ENCODE measurements at places on chromosomes 2 and 18.

GRCh38 chr2:118814368-118814767 is 33.1 kb downstream of the EN1 start:
- no peak for DNase-seq

- peak; percentile 92 for DNase-seq
Measured at GRCh38 chr2:136135921-136136906, 18.3 kb upstream of the CXCR4 start.

DNA sequence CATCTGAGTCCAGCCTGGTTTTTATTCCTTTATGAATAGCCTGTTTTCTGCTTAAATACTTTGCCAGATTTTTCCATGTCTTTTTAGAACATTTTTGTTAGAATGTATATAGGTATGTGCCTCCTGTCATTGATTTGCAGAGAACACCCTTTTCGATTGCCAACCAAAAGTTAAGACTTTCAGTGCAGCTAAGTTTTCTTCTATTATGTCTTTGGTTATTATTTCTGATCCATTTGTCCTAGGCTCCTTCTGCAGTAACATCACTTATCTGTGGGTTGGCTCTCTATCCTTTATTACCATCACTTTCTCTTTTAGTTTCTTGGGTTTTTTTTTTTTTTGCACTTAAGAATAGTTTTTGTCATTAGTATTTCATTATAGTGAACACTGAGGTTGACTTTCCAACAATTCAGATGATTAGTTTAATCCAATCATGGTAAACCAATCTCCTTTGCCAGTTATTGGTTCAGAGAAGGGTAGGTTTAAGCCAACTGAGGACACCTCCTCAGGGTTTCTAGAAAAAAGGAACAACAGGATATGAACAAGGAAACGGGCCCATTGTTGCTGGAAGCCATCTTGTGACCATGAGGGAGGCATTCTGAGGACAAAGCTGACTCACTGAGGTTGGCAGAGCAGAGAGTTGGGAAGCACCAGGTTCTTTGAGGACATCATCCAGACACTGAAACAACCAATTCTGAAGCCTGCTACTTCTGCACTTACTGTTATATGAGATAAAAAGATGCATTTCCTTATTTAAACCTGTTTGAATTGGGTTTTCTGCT is 37.9 kb upstream of the GBX2 start:
- DNase-seq, result no peak

DNA sequence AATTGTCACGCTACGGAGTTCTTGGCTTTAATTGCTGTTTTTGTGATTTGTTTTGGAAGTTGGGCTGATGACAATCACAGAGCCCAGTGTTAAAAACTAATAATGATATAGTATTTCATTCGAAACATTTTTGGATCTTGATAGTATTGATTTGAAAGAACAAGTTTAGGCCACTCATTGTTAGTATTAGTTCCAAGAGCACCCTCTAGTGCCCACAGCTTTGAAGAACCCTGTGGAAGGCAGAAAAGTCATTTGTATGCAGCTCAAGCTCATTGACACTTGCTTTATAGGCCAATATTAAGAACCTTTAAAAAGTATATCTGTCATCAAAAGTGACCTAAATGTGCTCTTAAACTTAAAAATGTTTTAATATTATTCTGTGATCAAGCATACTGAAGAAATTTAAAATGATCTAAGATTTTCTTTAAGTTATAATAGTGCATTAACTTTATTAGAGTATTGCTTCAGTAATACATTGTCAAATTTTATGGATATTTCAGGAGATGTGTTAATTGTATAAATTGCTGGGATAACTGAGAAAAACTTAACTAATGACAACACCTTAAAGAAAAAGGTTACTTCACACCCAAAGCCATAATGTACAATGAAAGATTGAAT is 191.0 kb downstream of the GRB14 start:
- DNase-seq, result no peak

DNA sequence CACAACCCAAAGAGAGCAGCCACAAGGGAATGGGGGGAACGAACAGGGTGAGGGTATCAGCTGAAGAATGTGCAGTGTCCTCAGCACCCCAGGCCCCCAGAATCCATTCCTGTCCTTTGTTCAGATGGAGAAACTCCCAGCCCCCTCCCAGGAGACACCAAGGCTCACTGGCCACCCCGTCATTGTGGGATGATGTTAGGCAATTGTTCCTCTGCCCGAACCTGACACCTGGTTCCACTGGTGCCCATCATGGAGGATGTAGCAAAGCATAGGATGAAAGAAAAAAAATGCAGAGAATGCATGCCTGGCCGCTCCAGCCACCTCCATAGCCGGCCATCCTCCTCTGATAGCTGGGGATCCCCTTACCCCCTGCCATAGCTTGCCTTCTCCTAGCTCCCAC is 197.3 kb upstream of the TWIST2 start:
- DNase-seq, result no peak

GRCh38 chr18:25349131-25349925 is 2.6 kb downstream of the ZNF521 start:
- no peak for DNase-seq

GRCh38 chr2:73260338-73260984 is 23.8 kb downstream of the FBXO41 start:
- no peak for DNase-seq

GRCh38 chr2:190501702-190502407 is 32.7 kb downstream of the NEMP2 start:
- no peak for DNase-seq

- DNase-seq, result no peak
Measured at GRCh38 chr18:32478807-32479206, 8.1 kb upstream of the GAREM1 start.

DNA sequence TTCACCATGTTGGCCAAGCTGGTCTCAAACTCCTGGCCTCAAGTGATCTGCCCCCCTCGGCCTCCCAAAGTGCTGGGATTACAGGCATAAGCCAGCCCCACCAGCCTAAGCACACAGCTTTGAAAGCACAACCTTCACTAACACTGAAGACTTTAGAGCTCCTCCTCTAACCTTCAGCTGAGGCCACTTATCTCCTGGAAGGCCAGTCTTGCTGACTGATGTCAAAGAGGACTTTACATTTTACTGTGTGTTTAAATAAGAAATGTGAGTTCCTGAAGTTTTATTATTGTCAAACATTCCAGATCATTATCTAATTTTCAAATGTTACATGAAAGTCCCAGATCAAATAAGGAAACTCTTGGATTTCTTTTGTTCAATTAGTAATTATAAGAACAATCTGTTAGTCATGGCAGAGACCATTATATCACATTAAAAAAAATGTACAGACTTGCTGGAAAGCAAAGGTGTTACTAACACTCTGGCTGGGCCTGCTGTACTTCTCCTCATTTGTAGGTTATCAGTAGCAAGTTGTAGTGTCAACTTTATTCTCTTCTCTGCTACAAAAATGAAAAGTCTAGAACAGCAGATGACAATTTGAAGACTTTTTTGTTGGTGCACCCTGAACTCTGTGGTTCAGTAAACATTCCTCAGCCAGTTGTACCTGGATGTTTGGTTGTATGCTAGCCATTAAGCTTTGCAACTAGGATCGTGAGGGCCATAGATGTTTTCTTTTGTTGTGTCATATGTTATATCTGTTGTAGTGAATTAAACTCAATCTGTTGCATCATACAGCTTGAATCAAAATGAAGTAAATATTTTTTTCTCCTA is 80.0 kb downstream of the AOX1 start:
- DNase-seq, result no peak

- no peak for DNase-seq
Measured at GRCh38 chr2:73716543-73717250, 20.4 kb downstream of the TPRKB start.

GRCh38 chr2:174485788-174486562 is 854 bp downstream of the GPR155 start:
- DNase-seq, result peak; percentile 33

GRCh38 chr2:38439863-38440262 is 62.8 kb upstream of the ATL2 start:
- DNase-seq, result no peak

- DNase-seq, result no peak
Measured at GRCh38 chr18:59267503-59268126, 5.6 kb downstream of the RAX start.

All from CD4-positive, alpha-beta T cell treated with Interleukin-21 for 1 hour (primary cell).